ENCODE measurements at places on chromosomes 7 and 10.
A peak's percentile ranks its signal among the peaks of the same experiment; 100 is the strongest.

DNA sequence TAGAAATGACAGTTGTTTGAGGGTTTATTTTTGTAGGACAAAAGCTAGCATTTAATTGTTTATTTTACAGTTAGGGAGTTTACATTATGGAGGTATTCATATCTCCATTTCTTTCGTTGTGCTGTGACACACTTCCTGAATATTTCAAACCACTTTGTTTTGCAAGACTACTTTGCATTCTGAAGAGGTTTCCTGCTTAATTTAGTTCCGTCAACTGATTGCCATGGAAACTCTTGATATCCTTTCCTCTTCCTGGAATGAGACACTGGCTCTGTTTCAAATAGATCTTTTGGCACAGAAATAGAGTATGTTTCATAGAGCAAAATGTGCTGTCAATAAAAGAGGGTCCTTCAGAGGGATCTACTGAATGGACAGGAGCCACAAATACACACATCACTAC lies 159.5 kb upstream of the AGR3 start:
- no peak for DNase-seq
- peaks cover 25% of the 10 kb centered on the region for H3K4me1 ChIP-seq
- H3K27ac ChIP-seq: peak overlapping the region; percentile 90
- no peaks in the 10 kb centered on the region for H3K36me3 ChIP-seq
- no peaks in the 10 kb centered on the region for H3K27me3 ChIP-seq
- H3K4me3 ChIP-seq: peak overlapping the region; percentile 25

DNA sequence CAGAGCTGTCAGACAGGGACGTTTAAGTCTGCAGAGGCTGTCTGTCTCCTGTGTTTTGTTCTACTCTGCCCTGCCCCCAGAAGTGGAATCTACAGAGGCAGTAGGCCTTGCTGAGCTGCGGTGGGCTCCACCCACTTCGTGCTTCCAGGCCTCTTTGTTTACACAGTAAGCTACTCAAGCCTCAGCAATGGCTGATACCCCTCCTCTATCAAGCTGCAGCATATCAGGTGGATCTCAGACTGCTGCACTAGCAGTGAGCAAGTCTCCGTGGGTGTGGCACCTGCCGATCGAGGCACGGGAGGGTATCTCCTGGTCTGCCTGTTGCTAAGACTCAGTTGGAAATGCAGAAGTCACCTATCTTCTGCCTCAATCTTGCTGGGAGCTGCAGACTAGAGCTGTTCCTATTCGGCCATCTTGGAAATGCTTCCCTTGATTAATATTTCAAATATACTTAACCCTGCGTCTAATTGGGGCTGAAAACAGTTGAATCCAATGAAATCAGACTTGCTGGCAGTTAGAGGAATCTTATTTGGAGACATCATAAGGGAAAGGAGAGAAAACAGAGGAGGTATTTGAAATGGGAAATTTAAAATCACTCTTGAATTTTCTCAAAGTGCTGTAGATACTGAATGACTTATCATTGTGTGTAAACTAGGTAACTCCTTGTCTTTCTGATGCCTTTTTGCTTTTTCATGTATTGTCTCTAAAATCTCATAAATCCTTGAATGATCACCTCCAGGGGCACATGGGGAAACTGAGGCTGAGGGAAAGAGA lies 13.8 kb upstream of the CYP3A5 start:
- no peaks in the 10 kb centered on the region for H3K4me1 ChIP-seq
- H3K27me3 ChIP-seq: peaks cover 25% of the 10 kb centered on the region
- DNase-seq: no peak
- no peak overlapping the region for H3K27ac ChIP-seq
- H3K36me3 ChIP-seq: no peaks in the 10 kb centered on the region

DNA sequence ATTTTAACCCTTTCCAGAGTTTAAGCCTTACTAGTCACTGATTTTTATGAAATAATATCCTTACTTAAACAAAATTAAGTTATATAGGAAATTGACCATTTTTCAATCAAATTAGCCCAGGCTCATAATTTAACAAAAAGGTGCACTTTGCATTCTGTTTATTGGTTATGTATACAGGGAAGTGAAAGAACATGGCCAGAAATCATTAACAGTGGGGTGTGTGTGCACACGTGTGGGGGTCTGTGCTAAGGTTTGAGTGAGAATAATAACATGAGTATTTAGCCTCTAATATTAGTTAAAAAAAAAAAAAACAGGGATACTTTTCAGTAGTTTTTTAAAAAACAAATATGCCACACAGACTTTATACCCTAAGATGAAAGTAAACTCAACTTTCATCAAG lies 510.5 kb upstream of the PFKP start:
- no peaks in the 10 kb centered on the region for H3K4me1 ChIP-seq
- H3K36me3 ChIP-seq: no peaks in the 10 kb centered on the region
- no peak for DNase-seq
- H3K27me3 ChIP-seq: no peaks in the 10 kb centered on the region
- H3K4me3 ChIP-seq: no peak overlapping the region
- H3K27ac ChIP-seq: no peak overlapping the region

GRCh38 chr7:127793582-127793981 lies 141.6 kb downstream of the SND1 start:
- H3K36me3 ChIP-seq: no peaks in the 10 kb centered on the region
- H3K4me1 ChIP-seq: peaks cover 32% of the 10 kb centered on the region
- no peak overlapping the region for H3K27ac ChIP-seq
- no peak overlapping the region for H3K4me3 ChIP-seq

DNA sequence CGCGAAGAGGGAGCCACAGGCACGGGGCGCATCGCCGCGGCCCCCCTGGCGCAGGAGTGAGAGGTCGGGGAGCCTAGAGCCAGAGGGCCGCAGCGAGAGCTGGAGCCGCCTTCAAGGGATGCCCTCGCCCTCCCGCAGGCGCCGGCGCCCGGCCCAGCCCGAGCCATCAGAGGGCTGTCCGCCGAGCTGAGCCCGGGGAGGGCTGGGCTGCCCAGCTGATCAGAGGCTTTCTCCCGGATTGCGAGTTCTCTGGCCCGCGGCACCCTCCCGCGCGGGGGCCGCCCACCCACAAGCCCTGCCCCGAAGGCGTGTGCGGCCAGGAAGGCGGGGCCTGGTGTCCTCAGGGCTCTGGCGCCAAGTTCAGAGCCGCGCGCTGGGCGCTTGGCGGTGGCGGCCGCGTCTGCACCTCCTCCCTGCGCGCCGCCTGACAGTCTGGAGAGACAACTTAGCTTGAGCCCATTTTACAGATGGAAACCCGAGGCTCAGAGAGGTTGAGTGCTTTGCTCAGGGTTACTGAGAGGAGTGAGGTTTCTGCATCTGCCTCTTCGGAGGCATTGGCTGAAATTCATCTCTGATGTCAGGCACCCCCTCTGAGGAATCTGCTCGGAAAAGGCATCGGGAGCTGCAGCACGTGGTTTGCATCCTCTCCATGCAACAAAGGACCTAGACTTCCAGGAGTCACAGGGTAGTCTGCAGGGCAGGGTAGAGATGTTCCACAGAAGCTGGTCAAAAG lies 3.8 kb upstream of the ANTXRL start:
- no peak overlapping the region for H3K27ac ChIP-seq
- peaks cover 29% of the 10 kb centered on the region for H3K27me3 ChIP-seq
- no peaks in the 10 kb centered on the region for H3K4me1 ChIP-seq
- no peaks in the 10 kb centered on the region for H3K36me3 ChIP-seq
- peak; percentile 91 for DNase-seq

GRCh38 chr7:122014697-122015096 lies 129.4 kb downstream of the AASS start:
- no peaks in the 10 kb centered on the region for H3K36me3 ChIP-seq
- no peaks in the 10 kb centered on the region for H3K4me1 ChIP-seq
- H3K27ac ChIP-seq: no peak overlapping the region

DNA sequence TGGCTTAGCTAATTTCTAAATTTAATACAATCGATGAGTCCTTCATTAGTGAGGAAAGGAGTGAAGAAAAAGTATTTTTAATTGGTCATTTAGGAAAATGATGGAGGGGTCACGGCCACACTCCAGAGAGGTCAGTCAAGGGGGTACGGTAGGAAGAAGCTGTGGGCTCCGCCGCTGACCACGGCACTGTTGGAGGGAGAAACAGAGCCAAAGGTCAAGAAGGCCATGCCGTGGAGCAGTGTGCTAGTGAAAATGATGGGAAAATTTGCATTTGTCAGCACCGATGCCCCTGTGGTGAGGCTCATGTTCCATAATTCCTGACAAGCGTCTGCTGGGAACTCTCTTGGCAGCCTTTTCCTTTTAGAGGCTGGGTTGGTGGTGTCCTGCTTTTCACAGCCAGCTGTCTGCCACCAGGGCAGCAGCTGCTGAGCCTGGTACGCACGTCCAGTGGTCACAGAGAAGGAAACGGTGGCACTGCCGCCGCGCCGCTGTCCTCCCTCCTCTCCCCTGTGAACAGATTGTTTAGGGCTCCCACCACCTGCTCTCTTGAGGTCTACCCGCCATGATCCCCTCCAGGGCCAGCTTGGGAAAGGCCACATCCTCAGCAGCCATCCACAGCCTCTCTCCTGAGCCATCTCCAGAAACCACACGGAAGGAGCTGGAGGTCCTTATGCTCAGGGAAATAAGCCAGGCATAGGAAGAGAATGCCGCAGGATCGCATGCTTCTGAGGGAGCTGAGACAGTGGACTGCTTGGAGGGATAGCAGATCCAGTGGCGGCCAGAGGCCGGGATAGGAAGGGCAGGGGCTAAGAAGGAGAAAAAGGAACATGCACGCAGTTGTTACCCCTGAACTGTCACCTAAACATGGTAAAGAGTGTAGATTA lies 263.7 kb upstream of the PPP2R2D start:
- H3K27me3 ChIP-seq: no peaks in the 10 kb centered on the region
- no peak overlapping the region for H3K27ac ChIP-seq
- no peaks in the 10 kb centered on the region for H3K36me3 ChIP-seq
- no peaks in the 10 kb centered on the region for H3K4me1 ChIP-seq
- no peak for DNase-seq
- no peak overlapping the region for H3K4me3 ChIP-seq

DNA sequence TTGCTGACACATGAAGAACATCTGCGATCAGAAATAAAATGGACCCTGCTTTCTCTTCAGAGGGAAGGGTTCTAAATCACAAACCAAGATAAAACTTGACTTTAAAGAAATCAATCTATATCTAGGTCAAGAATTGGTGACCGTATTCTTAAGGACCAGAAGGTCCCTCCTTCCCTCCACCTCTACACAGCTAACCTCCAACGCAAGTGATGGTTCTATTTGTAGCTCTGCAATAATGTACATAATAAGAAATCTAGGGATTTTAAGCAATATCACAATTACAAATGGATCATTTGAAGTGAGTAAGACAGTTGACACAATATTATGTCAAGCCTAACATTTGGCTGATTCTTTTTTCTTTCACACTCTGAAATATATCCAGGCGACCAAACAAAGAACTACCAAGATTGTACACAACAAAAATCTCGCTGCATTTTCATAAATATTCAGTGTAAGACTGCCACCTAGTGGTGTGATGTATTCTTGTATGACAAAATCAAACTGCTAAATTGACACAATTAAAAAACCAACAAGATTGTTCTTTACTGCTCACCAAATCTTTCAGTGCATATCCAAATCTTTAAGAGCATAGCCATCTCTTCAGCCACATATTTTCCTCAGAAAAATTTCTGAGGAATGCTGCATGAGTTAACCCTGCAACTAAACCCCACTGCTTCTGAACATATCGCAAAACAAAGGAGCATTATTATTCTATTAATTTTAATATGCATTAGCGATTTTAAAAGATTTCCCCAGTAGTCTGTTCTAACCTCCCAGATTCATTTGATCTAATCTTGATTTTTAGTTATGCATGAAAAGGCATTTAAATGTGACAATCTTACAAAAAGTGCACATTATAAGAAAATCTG lies 44.5 kb downstream of the ICA1 start:
- no peak overlapping the region for H3K4me3 ChIP-seq
- no peaks in the 10 kb centered on the region for H3K36me3 ChIP-seq
- H3K4me1 ChIP-seq: peaks cover 6% of the 10 kb centered on the region
- DNase-seq: peak; percentile 71

DNA sequence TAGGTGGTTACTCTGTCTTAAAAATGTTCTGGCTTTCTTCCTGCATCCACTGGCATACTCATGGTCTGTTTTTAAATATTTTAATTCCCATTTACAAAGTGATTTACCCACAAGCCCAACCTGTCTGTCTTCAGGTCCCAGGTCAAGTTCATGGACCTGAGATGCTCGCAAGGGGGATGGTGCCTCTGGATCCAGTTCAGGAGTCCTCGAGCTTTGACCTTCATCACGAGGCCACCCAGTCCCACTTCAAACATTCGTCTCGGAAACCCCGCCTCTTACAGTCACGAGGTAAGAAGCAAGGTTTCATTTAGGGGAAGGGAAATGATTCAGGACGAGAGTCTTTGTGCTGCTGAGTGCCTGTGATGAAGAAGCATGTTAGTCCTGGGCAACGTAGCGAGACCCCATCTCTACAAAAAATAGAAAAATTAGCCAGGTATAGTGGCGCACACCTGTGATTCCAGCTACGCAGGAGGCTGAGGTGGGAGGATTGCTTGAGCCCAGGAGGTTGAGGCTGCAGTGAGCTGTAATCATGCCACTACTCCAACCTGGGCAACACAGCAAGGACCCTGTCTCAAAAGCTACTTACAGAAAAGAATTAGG lies 8.7 kb downstream of the ZKSCAN1 start:
- H3K27ac ChIP-seq: no peak overlapping the region
- no peak for DNase-seq
- no peak overlapping the region for H3K4me3 ChIP-seq
- no peaks in the 10 kb centered on the region for H3K27me3 ChIP-seq
- H3K36me3 ChIP-seq: peaks cover 51% of the 10 kb centered on the region
- H3K4me1 ChIP-seq: no peaks in the 10 kb centered on the region

GRCh38 chr10:112820320-112820719 lies 129.7 kb upstream of the TCF7L2 start:
- peaks cover 14% of the 10 kb centered on the region for H3K4me1 ChIP-seq
- H3K36me3 ChIP-seq: no peaks in the 10 kb centered on the region
- H3K27ac ChIP-seq: no peak overlapping the region
- DNase-seq: no peak
- no peak overlapping the region for H3K4me3 ChIP-seq
- H3K27me3 ChIP-seq: no peaks in the 10 kb centered on the region

- no peaks in the 10 kb centered on the region for H3K36me3 ChIP-seq
- no peak overlapping the region for H3K27ac ChIP-seq
- H3K27me3 ChIP-seq: no peaks in the 10 kb centered on the region
- H3K4me1 ChIP-seq: no peaks in the 10 kb centered on the region
These were observed 238.2 kb downstream of the SEMA3D start for GRCh38 chr7:84948634-84949033.

DNA sequence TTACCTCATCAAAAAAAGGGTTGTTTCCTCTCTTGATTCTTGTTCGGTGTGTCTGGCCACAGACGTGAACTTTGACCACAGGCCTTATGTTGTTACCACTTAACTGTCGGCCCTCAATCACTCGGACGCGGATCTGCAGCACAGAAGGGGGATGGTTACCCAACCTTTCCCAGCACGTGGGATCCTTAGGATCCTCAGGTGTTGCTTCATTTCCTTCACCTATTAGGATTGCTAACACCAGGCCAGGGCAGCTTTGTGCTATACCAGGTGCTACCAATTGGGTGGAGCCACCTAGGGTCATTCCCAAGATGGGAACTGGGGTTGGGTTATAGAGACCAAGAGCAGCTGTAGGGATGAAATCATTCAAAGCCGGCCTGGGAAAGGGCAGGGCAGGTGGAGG lies 73.4 kb downstream of the MYOF start:
- peaks cover 83% of the 10 kb centered on the region for H3K36me3 ChIP-seq
- H3K4me1 ChIP-seq: peaks cover 6% of the 10 kb centered on the region
- H3K27me3 ChIP-seq: no peaks in the 10 kb centered on the region
- H3K4me3 ChIP-seq: no peak overlapping the region

Measured in osteoblast (primary cell).